Activated gamma-delta T cell treated with anti-CD3 and anti-CD28 coated beads, Interleukin-2, amount 50 U/mL, for 16 hours (primary cell): ENCODE measurements at places on chromosomes 7 and 10.

DNA sequence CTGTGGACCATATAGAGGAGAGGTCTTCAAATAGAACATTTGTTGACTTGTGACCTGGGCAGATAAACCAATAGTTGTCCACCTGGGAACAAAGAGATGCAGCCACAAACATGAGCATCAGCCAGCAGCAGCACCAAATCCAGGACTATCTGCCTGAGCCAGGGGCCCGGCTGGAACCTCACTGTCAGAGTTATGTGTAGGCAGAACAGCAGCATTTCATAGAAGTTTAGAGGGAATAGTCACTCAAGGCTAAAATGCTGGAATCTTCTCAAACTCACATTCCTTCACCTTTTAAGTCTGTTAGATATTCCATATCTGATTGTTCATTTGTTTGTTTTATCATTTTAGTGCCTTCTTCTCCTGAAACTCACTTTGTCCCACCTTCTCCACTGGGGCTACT lies 72.2 kb upstream of the IL6 start:
- DNase-seq: no peak

- DNase-seq: no peak
These were observed 162.8 kb downstream of the USP6NL start for GRCh38 chr10:11448545-11449244.

GRCh38 chr10:3786295-3787015 lies 1.4 kb upstream of the KLF6 start:
- no peak for DNase-seq

DNA sequence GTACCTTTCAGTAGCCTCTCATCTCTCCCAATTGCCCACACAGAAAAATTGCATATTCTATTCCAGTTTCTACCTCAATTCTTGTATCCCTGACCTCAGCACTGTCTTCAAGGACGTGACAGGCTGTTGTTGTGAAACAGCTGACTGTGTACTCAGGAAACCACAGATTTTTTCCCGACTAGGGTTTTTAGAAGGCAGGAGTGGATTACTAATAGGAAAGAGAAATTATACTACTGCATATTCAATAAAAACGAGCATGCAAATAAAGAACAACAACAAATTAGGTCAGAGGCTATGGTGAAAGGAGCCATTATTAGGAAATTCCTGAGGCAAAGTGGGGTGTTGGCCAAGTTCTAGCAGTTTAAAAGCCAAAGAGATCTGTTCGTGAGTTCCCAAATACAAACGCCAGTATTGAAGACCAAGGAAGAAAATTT lies 93.4 kb downstream of the DOCK4 start:
- no peak for DNase-seq

- DNase-seq: peak; percentile 33
These were observed 23.7 kb downstream of the RTKN2 start for GRCh38 chr10:62244785-62245467.

DNA sequence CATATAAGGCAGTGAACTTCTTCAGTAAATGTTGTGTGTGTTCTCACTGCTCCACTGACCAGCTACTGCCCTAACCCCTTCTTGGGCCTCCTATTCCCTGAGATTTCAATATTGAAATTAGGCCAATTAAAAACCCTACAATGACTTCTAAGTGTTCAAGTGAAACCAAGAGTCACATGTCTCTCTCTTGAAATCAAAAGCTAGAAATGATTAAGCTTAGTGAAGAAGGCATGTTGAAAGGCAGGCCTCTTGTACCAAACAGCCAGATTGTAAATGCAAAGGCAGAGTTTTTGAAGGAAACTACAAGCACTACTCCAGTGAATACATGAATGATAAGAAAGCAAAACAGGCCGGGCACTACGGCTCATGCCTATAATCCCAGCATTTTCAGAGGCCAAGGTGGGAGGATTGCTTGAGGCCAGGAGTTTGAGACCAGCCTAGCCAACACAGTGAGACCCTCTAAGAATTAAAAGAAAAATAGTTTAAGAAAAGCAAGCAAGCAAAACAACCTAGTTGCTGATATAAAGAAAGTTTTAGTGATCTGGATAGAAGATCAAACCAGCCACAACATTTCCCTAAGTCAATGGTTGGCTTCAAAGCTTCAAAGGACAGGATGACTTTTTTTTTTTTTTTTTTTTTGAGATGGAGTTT lies 22.3 kb downstream of the BRAF start:
- DNase-seq: no peak

DNA sequence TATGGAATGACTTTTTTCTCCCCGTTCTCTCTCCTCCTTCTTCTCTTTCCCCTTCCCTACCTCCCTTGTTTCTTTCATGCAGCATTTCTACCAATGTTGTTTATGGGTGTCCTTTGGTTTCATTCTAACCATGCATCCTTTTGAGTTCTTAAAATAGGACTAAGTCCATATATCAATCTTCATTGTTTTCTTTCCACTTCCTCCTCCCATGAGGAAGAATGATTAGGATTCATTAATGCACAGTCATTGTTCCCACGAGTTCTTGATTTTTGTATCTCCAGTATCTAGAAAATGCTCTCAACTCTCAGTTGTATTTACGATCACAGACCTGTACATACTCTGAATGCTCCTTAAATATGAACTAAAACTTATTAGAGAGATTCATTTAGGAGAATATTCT lies 153.3 kb downstream of the LRRC4 start:
- no peak for DNase-seq

DNA sequence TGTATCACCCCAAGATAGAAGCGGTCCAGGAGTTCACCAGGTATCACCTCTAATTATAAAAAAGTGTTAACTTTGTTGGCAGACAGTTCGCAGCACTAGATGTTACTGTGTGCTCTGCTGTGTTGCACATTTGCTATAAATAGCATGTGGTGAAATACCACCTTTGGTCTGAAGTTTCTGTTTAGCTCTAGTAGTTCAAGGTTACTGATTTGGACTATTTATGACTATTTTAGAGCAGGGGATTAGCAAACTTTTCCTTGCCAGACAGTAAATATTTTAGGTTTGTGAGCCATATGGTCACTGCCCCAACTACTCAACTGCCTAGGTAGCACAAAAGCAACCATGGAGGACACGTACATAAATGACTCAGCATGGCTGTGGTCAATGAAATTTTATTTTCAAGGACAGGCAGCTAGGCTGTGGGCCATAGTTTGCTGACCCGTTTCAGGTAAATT lies 16.5 kb downstream of the DENND10 start:
- no peak for DNase-seq

DNA sequence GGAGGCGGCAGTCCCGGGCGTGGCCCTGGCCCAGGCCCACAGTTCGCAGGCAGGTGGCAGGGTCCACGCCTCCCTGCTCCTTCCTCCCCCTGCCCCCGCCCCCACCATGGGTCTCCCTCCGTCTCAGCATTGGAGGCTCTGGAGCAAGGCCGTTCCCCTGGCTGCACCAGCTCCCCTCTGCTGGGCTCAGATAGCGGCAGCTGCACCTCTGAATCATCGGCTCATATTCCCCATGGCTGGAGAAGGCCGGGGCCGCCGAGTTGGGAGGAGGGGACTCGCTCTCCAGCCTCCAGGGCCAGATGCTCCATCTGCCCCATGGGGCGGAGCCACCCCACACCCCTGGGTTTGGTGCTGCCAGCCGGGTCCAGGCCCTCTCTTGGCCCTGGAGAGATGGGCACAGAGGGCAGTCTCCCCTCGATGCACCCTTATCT lies 145.0 kb downstream of the ELFN1 start:
- no peak for DNase-seq

DNA sequence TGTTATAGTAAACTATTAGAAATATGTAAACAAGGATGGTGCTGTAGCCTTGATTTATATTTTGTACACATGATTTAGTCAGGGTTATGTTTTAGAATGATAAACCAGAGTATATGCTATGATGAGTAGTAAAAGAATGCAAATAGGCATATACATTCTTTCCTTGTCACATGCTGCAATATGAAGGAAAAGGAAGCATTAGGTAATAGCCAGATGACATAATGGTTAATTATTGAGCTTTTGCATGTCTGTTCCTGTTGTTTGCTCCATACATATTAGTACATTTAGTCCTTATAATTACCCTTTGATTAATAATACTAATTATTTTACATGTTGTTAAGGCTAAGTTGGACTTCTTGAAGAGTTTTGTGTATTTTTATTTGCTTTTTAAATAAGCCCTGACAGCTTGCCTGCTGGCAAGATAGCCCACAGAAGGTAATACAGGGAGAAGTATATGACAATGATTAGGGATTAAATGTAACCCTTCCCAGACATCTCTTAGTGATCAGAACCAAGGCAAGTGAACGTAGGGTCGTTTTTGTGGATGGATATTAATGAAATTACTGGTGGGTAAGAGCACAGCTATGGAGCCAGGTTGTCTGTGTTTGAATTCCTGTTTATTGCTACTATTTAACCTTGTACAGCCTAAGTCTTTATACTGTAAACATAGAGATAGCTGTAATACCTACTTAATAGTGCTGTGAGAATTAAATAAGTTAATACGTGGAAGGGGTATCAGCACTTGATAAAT lies 68.4 kb downstream of the PHTF2 start:
- no peak for DNase-seq

GRCh38 chr7:117347480-117347879 lies 24.6 kb upstream of the WNT2 start:
- no peak for DNase-seq

DNA sequence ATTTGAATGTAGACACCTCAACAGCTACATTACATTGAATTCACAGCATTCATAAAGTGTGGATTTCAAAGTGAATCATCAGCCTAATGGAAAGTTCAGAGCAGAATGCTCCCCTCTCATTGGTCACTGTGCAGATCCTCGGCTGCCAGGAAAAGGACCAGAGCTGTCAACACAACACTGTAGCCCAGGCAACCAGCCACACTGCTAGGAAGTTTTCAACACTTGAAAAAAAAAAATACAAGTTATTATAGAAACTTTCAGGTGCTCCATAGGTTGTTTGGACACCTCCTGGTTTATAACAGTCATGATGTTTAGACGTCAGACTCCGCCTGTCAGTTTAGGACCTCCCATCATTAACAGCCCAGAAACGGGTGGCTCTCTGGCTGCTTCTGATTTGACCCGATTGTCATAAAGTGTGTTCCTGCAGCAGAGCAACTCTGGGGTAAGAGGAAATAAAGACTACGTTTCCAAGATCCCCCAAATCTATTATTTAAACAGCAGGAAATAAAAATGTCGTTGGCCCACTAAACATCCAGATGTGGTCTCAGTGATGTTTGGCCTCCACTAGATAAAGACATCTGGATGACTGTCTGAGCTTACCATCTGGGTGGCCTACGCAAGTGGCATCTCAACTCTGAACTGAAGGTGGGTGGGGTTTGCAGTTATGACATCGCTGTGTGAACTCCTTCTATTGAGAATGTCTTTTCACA lies 117.4 kb downstream of the CABCOCO1 start:
- DNase-seq: no peak

DNA sequence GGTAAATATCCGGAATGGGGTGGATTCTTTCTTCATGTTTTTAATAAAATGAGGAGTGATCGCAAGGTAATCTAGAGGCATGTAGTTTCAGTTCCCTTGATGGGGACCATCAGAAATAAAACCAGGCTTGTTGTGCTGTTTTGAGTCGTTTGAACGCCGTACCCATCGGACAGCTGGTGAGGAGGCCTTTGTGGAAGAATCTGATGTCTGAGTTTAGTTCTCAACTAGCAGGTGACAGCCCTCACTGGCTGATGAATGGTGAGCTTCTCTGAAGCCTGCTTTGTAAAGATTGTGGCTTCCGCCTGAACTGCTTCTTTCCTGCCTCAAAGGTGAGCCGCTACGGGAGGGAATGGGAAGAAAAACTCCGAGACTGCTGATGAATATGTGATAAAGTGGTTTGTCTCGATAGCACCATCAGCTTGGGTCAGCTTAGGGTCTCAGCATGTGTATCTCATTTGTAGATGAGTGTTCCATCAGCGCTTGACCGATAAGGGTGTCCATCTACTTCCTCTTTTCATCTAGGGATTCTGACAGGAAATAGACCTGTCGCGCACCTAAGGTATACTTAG lies 977 bp downstream of the TMEM248 start:
- peak; percentile 8 for DNase-seq

DNA sequence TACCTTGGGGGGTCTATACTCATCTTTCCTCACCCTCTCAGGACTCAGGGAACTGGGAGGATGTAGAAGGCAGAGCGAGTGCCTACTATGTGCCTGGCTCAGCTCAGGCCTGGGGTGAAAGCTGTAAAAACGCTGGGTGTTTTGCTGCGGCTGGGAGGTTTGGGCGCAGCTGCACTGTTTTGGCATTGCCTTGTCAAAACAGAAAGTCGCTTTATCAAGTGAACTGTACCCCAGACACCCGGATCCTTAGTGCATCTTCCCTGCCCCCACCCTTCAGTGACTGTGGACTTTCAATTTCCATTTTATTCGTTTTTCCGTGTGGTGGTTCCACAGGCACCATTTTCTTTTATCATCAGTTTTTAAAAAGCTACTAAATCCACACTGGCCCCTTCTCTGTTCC lies 86.7 kb upstream of the ZNF716 start:
- no peak for DNase-seq

- no peak for DNase-seq
These were observed 198.1 kb upstream of the LYZL2 start for GRCh38 chr10:30827531-30828120.

DNA sequence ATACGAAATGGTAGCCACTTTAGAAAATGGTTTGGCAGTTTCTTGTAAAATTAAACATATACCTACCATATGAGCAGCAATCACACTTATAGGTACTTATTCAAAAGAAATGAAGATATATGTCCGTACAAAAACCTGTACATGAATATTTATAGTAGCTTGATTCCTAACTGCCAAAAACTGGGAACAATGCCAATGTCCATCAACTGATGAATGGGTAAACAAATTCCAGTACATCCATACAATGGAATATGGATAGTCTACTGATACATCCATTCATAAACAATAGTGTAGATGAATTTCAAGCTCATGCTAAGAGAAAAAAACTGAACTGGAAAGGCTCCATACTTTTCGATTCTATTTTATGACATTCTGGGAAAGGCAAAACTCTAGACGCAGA lies 68.5 kb downstream of the AGK start:
- DNase-seq: no peak

DNA sequence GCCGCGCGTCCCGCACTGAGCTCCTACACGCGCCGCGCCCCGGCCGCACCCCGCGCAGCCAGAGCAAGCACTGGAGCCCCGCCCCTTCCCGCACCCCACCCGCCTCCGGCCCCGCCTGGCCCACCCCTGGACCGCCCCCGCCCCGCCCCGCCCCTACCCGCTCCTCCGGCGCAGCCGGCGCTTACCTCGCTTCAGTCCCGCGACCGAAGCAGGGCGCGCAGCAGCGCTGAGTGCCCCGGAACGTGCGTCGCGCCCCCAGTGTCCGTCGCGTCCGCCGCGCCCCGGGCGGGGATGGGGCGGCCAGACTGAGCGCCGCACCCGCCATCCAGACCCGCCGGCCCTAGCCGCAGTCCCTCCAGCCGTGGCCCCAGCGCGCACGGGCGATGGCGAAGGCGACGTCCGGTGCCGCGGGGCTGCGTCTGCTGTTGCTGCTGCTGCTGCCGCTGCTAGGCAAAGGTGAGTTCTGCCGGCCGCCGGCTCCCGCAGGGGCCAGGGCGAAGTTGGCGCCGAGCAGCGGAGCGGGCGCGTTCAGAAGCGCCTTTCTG lies at the start of gene RET:
Gene RET, plus strand, starts transcription at position 194 of the 545 bp plus-strand sequence. Its CDS starts 190 bp downstream, at position 384.
- DNase-seq: no peak
